ENCODE measurements at places on chromosomes 3 and 15.

GRCh38 chr3:177468816-177469215 is 271.5 kb upstream of the TBL1XR1 start:
- DNase-seq, result no peak

DNA sequence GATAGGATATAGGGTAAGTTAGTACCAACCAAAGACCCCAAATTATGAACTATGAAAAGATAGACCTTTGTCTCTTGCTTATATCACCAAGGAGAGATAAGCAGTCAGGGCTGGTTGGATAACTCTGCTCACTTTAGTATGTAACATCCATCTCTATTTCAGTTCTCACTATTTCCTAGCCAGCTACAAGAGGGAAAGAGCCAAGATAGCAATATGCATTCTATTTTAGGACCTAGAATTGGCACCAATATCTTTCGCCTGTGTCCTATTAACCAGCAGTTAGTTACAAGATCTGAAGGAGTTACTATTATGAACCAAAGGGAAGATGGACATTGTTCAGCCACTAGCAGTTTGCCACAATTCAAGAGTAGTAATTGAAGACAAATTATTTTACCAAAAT is 457.5 kb downstream of the NSUN3 start:
- DNase-seq, result no peak

DNA sequence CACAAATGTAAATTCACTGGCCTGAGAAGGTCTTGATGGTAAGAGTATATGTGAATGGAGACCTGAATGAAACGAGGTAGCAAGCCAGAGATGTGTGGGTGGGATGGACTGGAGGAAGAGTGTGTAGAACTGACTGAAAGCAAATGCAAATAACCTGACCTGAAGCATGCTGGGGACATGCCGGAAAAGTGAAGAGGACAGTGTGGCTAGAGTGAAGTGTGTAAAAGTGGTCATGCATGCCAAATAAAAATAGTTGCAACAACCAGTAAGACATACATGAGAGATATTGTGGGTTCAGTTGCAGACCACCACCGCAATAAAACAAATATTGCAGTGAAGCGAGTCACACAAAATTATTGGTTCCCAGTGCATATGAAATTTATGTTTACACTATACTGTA is 82.3 kb downstream of the LPP start:
- no peak for DNase-seq

GRCh38 chr15:95024351-95024750 is 793.0 kb downstream of the MCTP2 start:
- no peak for DNase-seq
